Panc1 (cell line): ENCODE measurements at places on chromosomes 2 and 18. TPM values are rescaled to one million over a fixed set of nuclear protein-coding genes. Genes with fewer than 3 reads are reported as not detected.

ZBTB7C gene
- 0.03 TPM for total RNA-seq

RAB6C gene
- 0.13 TPM for total RNA-seq

ACADL gene
- not detected for total RNA-seq

KCNJ13 gene
- 1.1 TPM for total RNA-seq

SPHKAP gene
- not detected for total RNA-seq

LYPD6 gene
- total RNA-seq, result 0.31 TPM

ERFE gene
- 10.3 TPM for total RNA-seq

OSR1 gene
- total RNA-seq, result 4.4 TPM

ARHGEF33 gene
- total RNA-seq, result 0.41 TPM

LIMS4 gene
- 0.51 TPM for total RNA-seq

ITGB6 gene
- total RNA-seq, result 0.08 TPM

SLC20A1 gene
- 72.0 TPM for total RNA-seq

DNA sequence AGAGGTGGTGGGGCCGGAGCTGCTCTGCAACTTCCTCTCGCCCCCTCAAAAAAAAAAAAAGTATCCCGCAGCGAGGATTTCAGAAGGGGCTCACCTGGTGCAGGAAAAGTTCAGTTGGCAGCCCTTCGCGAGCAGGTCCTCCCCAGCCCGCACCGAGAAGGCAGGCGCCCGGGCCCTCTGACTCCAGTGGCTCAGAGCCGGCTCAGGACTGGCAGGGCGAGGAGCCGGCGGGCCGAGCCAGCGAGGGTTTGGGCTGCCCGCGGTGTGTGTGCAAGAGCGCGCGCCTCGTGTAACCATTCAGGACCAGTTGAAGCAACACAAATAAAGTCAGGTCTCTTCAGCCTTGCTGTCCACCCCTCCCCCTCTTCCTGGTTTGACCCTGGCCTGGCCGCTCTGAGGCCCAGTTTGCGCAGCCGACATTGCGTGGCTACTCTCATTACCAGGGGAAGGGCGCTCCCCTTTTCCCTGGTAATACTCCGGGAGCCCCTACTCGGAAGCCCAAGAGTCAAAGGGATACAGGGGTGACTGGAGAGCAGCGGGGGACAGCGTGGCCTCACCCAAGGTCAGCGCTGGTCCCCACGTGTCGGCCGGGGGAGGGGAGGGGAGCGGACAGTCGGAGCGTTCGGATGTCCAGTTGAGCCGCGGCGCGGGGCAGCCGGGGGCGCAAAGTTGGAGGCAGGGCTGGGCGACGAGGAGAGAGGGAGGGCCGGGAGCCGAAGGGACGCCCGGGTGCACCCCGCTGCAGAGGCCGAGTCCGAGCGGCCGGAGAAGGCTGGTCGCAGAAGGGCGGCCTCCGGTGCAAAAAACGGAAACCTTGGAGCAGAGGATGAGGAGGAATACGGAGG is 12.3 kb downstream of the EN1 start:
- no peak overlapping the region for H3K27ac ChIP-seq
- DNase-seq, result no peak
- no peaks in the 10 kb centered on the region for H3K4me1 ChIP-seq
- peak overlapping the region; percentile 54 for H3K4me3 ChIP-seq
- H3K27me3 ChIP-seq, result peaks cover 5% of the 10 kb centered on the region

GRCh38 chr2:60806988-60807681 is 51.1 kb downstream of the PAPOLG start:
- no peaks in the 10 kb centered on the region for H3K36me3 ChIP-seq
- H3K27me3 ChIP-seq, result no peaks in the 10 kb centered on the region
- no peak overlapping the region for H3K4me3 ChIP-seq
- H3K4me1 ChIP-seq, result no peaks in the 10 kb centered on the region

GRCh38 chr2:235200216-235200615 is 248.4 kb downstream of the SH3BP4 start:
- H3K27me3 ChIP-seq, result no peaks in the 10 kb centered on the region
- DNase-seq, result no peak
- H3K27ac ChIP-seq, result no peak overlapping the region
- H3K4me1 ChIP-seq, result no peaks in the 10 kb centered on the region

DNA sequence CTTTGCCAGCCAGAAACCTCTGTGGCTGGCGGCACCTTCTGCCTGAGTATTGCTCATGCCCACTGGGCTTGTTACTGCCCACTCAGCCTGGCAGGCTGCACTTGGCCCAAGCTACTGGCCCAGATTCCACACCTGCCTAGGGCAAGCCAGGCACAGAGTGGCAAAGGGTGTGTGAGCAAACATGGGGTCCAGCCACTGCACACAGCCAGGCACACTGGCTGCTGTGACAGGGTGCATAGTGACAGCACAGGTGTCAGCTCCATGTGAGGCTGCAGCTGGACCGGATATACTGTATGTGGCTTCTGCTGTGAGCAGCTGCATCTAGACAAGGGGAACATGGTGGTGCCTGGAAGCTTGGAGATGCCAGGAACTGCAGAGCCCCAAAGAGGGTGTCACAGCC is 113.9 kb downstream of the COPS8 start:
- DNase-seq, result no peak
- peak overlapping the region; percentile 74; the same call in 1 of the 2 replicates for H3K27ac ChIP-seq
- no peaks in the 10 kb centered on the region for H3K27me3 ChIP-seq
- peaks cover 37% of the 10 kb centered on the region for H3K4me1 ChIP-seq
- H3K36me3 ChIP-seq, result no peaks in the 10 kb centered on the region
- no peak overlapping the region for H3K4me3 ChIP-seq

- DNase-seq, result no peak
- no peaks in the 10 kb centered on the region for H3K36me3 ChIP-seq
- no peak overlapping the region for H3K27ac ChIP-seq
Observed at GRCh38 chr18:31612124-31612523, 20.4 kb downstream of the TTR start.

DNA sequence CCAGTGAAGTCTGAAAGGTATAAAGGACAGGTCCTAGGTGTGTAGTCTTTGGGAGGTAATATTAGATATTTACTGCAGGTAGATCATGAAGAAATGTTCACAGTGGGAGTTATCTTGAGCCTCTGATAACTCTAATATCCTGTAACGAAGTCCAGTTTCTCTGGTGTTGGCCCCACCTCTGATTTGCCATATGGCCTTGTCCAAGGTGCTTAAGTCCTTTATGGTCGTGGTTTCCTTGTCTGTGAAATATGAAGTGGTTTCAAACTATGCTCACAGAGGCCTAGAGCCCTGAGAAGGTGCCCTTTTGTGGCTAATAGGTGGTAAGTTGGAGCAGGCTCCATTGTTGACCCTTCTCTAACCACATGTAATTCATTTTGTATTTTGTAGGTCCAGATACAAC is 190.7 kb downstream of the ICOS start:
- no peaks in the 10 kb centered on the region for H3K4me1 ChIP-seq
- no peaks in the 10 kb centered on the region for H3K36me3 ChIP-seq
- no peak for DNase-seq
- H3K27me3 ChIP-seq, result peaks cover 7% of the 10 kb centered on the region; the same call in 1 of the 2 replicates

DNA sequence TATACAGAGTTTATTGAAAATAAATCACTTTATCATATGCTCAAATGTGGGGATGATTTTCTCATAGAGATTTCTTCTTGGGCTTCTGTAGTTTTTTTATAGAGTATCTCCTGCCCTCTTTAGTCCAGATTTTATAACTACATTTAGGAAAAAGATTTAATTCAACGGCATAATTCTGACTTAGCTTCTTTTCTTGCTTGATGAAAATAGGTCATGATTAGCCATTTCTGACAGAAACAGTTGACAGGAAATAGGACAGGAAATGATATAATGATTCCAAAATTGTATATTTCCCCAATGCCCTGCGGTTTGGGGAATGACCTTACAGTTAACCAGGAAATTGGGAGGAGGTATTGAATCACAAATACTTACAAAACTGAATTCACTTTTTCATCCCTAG is 1531.9 kb upstream of the ACVR2A start:
- no peak overlapping the region for H3K4me3 ChIP-seq
- H3K27ac ChIP-seq, result no peak overlapping the region
- no peaks in the 10 kb centered on the region for H3K27me3 ChIP-seq
- H3K4me1 ChIP-seq, result no peaks in the 10 kb centered on the region
- no peaks in the 10 kb centered on the region for H3K36me3 ChIP-seq

DNA sequence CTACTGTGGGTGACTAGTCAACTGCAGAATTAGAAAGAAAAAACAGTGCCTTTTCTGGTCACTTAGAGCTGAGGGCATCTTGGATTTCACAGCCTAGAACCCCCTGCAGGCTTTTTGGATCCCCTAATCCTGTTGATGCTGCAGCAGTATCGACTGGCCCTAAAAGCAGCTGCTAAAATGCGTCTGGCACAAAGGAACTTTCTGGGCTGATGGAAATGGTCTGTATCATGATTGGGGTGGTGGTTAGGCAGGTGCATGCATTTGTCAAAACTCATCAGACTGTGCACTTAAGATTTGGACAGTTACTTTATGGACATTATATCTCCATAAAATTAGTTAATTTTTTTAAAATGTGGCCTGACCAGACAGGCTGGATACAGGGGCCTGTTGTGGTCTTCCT is 149.8 kb downstream of the KLHL29 start:
- H3K4me3 ChIP-seq, result no peak overlapping the region
- H3K27ac ChIP-seq, result no peak overlapping the region
- H3K27me3 ChIP-seq, result no peaks in the 10 kb centered on the region

GRCh38 chr2:120383191-120383590 is 37.3 kb downstream of the INHBB start:
- H3K27ac ChIP-seq, result no peak overlapping the region
- DNase-seq, result no peak
- no peaks in the 10 kb centered on the region for H3K27me3 ChIP-seq
- no peaks in the 10 kb centered on the region for H3K36me3 ChIP-seq
- no peak overlapping the region for H3K4me3 ChIP-seq

DNA sequence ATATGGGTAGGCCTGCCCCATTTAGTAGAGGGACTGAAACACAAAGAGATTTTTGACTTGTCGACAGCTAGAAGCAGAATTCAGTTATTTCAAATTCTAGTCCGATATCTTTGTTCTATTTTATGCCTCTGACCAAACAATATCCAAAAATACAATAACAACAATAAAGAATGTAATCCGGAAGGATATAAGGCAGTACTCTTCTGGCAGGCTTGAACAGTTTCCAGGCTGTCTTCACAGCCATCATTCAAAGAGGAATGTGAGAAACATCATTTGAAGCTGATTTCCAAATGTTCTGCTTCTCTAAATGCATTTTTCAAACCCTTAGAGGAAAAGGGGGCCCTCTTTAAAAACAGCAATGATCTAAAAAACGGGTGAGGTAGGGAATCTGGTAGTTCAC is 36.7 kb upstream of the SPTBN1 start:
- DNase-seq, result no peak
- H3K4me1 ChIP-seq, result no peaks in the 10 kb centered on the region
- no peaks in the 10 kb centered on the region for H3K36me3 ChIP-seq
- peaks cover 2% of the 10 kb centered on the region; the same call in 1 of the 2 replicates for H3K27me3 ChIP-seq

DNA sequence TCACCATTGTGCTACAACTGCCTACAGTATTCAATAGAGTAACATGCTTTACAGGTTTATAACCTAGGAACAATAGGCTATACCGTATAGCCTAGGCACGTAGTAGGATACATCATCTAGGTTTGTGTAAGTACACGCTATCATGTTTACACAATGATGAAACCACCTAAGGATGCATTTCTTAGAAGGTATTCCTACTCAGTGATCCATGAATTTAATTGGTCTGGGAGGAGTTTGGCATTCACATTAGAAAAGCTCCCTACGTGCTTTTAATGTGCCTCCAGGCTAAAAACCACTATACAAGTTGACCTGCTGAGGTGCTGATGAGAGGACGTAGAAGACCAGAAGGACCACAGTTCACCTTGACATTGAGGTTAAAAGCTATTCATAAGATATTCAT is 154.5 kb upstream of the LRRTM1 start:
- H3K4me3 ChIP-seq, result no peak overlapping the region
- no peak overlapping the region for H3K27ac ChIP-seq
- DNase-seq, result no peak
- H3K36me3 ChIP-seq, result no peaks in the 10 kb centered on the region

DNA sequence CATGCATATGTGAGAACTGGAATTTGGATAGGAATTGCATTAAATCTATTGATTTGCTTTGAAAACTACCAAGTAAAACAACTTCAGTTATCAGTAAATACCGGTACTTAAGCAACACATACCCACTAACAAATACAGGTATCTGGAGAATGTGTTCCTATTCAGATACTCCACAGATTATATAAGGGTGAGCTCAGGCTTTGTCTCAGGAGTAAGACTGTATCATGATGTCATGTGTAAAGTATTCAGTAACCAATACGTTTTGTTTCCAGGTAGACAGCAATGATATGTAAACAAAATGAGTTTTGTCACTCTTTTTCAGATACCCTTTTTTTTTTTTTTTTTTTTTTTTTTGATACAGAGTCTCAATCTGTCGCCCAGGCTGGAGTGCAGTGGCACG is 74.8 kb downstream of the DSC3 start:
- no peak overlapping the region for H3K4me3 ChIP-seq
- H3K36me3 ChIP-seq, result no peaks in the 10 kb centered on the region
- no peak for DNase-seq
- H3K27ac ChIP-seq, result no peak overlapping the region
- H3K4me1 ChIP-seq, result no peaks in the 10 kb centered on the region

DNA sequence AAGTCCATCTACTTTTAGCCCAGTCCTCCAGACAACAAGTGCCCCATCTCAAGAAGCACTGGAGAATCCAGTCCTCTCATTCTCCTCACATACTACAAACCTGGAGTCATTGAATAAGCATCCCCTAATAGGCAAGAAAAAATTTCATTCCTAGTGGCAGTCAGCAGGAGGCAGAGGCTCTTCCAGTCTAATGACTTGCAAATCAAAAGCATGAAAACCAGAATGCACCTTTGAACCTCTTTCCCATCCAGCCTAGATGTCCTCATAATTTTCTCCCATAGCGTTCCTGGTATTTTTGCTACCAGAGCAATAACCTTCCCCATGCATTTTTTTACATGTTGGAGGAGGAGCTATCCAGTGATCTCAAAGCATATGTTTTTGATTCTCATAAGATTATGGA is 252.6 kb downstream of the TTC32 start:
- no peak overlapping the region for H3K4me3 ChIP-seq
- H3K36me3 ChIP-seq, result no peaks in the 10 kb centered on the region
- H3K4me1 ChIP-seq, result no peaks in the 10 kb centered on the region
- no peak for DNase-seq

DNA sequence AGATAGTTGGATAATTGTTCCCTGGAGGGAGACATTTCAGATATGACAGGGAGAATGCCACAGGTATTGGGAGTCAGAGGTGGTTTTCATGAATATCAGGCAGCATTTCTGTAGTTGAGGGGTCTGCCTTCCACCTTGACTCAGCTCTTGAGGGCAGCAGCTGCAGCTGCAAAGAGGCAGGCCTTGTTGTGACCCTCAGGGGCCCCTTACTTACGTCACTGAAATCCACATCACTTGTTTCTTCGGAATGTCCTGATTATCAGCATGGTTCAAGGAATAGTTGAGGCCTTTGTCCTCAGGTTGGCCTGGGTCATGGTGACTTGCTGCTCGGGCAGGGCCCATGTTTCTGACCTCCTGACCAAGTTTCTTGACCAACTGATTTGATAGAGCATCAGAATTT is 46.9 kb downstream of the TMEM17 start:
- H3K4me3 ChIP-seq, result no peak overlapping the region
- no peak overlapping the region for H3K27ac ChIP-seq
- peaks cover 5% of the 10 kb centered on the region for H3K4me1 ChIP-seq

- H3K27me3 ChIP-seq, result no peaks in the 10 kb centered on the region; the same call in 1 of the 2 replicates
- no peak overlapping the region for H3K27ac ChIP-seq
- no peak for DNase-seq
- no peaks in the 10 kb centered on the region for H3K36me3 ChIP-seq
Observed at GRCh38 chr2:178273787-178274360, 79.6 kb downstream of the OSBPL6 start.
